ENCODE measurements at places on chromosomes 5 and 9. TPM values are rescaled to one million over a fixed set of nuclear protein-coding genes. Genes with fewer than 3 reads are reported as not detected.

Gene PIP5K1B
- polyA plus RNA-seq: 8.5 TPM

Gene NEURL1B
- polyA plus RNA-seq: 14.8 TPM

Gene PLAC8L1
- 0.62 TPM for polyA plus RNA-seq

Gene C9orf153
- not detected for polyA plus RNA-seq

Gene PFN3
- 0.26 TPM for polyA plus RNA-seq

Gene ITGA2
- polyA plus RNA-seq: 33.8 TPM

Gene P4HA2
- 34.0 TPM for polyA plus RNA-seq

Gene NEK6
- 27.9 TPM for polyA plus RNA-seq

Gene MOB3B
- polyA plus RNA-seq: 4.9 TPM

Gene LECT2
- polyA plus RNA-seq: 1.3 TPM

DNA sequence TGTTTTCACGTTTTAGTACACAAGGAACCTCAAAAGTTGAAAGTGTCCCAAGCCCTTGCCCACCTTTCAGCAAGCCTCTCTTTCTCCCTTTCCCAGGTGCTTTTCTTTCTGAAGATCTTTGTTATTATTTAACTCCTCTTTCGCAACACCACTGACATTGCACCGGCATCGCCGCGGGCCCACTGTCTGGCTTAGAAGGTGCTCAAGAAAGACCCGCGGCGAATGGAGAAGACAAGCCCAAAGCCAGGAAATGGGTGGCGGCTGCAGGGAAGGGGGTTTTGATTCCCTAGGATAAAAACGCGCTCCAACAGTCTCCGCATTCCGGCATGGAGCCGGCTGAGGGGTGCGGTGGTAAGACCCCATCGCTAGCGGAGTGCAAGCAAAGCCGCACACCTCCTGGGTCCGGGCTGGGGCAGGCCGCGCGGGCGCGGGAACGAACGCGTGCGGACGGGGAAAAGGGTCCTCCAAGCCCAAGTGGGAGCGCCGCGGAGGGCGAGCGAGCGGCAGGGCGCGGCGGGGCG is 404 bp upstream of the AFAP1L1 start:
- no peak for DNase-seq

DNA sequence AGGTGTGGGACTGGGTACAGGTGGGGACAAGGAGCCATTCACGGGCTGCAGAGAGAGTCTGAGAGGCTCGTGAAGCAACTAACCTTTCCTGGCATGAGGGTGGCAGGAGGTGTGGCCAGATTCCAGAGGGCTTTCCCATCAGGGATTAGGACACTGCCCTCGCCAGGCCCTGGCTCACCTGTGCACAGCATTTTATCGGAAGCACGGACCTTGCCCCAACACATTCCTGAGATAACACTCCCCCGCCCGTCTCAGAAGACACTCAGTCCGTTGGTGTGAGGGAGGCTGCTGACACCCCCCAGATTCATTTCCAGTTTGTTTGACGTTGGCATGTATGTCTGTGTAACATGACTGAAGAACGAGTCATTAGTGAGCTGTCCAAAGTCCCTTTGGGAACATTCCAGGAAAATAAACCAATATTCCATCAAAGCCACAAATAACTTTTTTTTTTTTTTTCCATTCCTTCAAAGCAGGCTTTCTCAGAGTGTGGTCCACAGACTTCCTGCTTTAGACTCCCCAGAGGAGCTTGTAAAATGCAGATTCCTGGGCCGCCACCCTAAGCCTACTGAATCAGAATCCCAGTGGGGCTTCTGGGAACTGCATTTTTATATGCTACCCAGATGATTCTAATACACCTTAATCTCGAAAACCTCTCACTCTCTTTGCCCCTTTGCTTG is 23.4 kb downstream of the WWC1 start:
- no peak for DNase-seq

GRCh38 chr9:81045658-81046057 is 643.7 kb downstream of the TLE1 start:
- DNase-seq: no peak

- no peak for DNase-seq
Measured at GRCh38 chr5:98514215-98514614, 259.2 kb upstream of the RGMB start.

- DNase-seq: no peak
Measured at GRCh38 chr9:6052293-6052919, 37.0 kb upstream of the RANBP6 start.

- DNase-seq: no peak
Measured at GRCh38 chr5:147404706-147405105, 105.2 kb downstream of the DPYSL3 start.

DNA sequence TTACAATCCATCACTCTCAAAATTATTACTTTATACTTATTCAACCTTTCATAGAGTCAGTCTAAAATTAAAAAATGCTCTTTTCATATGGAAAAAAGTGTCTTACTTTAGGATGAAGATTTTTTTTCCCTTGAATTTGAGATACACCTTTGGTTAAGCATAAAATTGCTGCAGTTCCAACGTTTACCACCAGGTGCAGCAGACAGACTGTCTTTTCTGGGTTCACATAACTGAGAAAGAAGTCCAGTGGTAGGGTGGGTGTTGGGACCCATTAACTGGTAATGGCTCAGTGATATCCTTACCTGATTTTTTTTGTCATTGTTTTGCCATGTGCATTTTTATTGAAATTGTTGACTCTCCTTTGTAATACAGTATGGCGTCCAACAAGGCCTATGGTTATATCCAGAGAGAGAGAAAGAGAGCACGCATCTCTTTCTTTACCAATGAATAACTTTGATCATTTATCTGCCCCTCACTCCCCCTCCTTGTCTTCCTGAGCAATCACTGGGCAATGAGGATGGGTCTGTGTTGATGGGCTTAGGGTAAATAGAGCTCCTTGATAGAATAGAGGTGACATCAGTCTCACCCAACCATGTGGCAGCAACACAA is 98.4 kb downstream of the FBXL7 start:
- DNase-seq: no peak

- DNase-seq: no peak
Measured at GRCh38 chr5:82523633-82524032, 245.5 kb upstream of the RPS23 start.

- no peak for DNase-seq
Measured at GRCh38 chr5:128477944-128478343, 60.1 kb downstream of the FBN2 start.

DNA sequence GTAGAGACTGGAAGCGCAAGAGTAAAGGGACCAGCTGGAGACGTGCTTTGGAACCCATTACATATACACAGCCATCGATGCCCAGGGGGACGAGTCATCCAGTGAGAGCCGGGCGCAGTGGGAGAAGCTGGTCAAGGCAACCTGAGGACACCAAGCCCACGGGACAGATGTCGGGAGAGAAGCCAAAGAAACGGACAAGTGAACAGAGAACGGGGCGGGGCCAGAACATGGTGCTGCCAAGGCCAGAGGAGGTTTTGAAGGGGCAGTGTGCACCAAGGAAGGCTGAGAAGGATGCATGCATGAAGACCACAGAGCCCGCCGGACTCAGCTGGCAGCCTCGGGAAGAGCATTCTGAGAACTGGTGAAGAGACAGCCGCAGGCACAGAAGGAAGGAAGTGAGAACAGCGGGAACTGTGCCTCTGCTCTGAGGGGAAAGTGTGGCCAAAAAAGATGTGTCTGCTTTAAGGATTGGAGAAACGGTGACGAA is 20.3 kb downstream of the CAMSAP1 start:
- no peak for DNase-seq

DNA sequence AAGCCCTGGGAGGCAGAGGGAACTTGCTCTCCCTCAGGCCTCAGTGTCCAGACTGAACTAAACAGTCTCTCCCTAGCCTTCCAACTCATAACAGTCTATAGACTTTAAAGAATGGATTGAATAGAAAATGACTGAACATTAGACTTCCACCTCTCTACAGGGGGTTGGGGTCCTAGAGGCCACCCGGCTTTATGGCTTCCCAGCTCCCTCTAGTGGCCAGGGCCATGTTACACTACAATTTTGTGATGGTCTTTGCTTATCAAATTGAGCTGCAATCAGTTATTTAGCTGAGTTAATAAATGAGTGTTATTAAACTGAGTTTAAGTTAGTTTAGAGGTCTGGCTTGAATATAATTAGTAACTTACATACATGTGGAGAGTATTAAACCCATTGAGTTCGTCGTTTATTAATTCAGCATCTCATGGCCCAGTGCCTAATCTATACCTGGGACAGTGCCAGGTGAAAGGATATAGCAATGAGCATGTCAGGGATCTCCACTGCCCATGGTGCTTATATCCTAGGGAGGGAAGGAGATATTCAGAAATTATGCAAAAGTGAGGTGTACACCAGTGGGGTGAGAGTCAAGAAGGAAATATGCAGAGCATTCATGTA is 105.2 kb downstream of the SH3TC2 start:
- no peak for DNase-seq

DNA sequence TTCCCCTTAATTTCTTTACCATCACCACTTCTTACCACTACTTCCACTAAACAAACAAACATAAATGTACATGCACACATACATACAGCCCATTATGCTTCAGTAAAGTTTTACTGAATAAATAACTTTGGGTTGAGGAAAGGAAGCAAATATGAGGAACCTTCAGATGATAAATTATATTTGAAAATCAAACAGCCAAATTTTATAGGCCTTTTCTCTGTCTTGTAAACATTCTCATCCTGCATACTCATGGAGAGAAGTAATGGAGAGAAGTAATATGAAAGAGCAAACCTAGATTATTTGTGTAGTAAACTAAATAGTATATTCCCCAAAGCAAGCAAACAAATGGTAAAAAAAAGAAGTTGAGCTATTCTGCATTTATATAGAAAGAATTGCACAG is 658.3 kb upstream of the RORB start:
- DNase-seq: no peak

DNA sequence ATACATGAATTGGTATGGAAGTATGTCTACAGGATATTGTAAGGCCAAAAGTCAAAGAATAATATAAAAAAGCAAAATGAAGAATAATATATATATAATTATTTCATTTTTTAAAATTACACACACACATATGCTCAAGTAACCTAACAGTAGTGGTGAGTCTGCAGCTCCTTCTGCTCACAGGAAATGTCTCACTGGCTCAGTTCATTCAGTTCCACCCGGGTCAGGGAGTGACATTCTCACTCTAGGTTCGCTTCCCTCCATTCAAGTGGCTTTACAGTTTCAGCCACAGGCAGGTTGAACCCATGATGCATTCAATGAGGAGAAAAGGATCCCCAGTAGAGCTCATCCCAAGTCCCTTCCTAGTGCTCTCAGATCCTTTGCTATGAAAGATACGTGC is 90.8 kb downstream of the SUSD1 start:
- DNase-seq: no peak

DNA sequence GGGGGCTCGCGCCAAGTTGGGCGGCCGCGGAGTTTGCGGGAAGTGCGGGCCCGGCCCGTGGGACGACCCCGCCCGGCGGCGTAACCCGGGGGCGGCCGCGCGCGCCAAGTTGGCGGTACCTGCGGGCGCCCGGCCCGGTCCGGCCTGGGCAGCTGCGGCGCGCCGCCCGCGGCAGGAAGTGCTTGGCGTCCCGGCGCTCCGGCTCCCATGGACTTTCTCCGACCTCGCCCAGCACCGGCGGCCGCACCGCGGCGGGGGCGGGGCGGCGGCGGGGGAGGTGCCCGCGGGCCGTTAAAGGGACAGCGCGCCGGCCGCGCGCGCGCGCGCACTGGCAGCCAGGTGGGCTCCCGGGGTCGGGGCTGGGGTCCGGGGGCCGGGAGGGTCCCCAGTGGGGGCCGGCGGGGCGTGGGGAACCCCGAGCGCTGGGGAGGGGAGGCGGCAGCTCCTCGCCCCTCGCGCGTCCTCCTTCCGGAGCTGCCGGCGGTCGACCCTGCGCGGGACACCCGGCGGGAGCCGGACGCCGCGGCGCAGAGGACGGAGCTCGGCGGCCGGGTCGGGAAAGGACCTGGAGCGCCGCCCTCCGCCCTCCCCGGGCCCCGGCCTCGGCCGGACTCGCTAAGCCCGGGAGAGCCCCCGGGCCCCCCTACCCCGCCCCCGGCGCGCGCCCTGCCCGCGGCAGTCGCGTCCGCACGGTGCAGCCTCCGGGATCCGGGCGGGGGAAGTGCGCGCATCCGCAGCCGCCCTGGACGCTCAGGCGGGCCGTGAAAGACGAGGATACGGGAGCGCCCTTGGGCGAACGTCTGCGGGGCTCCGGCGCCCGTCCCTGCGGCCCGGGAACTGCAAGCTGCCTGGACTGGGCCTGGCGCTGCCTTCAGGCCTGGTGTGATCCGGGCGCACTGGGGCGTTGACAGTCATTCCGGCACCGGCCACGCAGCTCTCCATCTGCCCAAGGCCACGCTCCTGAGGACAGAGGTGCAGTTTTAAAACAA is at the start of gene NACC2:
NACC2 (minus strand) TSS at position 220 of the 989 bp plus-strand sequence. CDS start 44,768 bp downstream, outside the sequence.
- no peak for DNase-seq

DNA sequence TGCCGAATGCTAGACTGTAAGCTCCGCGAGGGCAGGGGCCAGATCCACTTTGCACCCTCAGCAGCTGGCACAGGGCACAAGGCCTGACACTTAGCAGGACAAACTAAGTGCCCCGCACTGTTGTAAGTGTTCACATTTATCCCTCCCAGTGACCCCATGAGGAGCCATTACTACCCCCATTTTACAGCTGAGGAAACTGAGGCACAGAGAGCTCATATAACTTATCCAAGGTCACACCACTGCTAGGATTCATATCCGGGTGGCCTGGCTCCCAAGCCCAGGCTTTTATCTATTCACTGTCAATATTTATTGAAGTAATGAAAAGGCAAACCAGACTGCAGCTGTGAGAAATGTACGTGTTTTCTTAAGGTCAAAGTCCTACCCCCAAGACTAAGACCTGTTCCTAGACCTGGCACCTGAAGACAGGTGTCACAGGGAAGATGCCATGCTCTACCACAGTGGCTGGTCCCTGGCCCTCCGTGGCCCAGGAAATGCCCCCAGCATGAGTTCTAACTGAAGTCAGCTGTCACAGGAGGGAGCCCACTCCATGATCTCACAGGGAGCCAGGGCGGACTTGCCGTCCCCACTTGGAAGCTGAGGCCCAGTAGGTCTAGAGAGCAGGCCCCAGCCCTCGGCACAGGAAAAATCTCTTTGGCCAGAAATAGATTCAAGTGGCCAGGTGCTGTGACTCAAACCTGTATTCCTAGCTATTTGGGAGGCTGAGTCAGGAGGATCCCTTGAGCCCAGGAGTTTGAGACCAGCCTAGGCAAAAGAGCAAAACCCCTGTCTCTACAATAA is 74.7 kb upstream of the IL17B start:
- no peak for DNase-seq

GRCh38 chr5:95938347-95938746 is 23.3 kb downstream of the ELL2 start:
- no peak for DNase-seq

DNA sequence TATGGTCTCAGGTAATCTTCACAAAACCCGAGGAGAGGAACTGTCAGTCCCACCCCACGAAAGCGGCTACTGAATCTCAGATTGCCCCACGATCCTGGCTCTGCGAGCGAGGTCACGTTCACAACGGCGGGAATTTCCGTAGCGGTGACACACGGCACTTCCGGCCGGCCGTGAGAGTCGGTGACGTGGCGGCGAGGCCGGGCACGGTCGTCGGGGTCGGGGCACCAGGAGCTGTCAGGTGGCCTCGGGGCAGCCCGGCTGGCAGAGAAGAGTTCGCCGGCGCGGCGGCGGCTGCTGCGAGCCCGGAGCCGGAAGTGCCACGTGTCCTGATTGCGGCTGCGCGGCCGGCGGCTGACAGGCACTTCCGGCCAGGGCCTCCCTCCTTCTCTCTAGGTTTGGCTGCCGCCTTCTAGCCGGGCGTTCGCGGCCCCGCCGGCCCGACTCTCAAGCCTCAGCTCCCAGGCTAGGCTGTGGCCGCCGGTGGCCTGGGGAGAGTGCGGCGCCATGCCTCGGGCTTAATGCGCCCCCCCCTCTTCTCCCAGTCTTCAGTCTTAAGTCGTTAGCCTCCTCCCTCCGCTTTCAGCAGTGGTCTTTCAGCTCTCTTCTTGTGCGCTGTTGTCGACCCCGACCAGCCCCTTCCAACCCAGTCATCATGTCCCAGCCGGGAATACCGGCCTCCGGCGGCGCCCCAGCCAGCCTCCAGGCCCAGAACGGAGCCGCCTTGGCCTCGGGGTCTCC is at the start of gene SEC24A:
SEC24A (plus strand) TSS at position 361 of the 738 bp plus-strand sequence; CDS start at position 653, 292 bp downstream.
- DNase-seq: peak; percentile 66
